NCI-H1436 treated with DMSO at 0.1 percent for 48 hours (cell line): ENCODE measurements at places on chromosomes 5 and 9.

DNA sequence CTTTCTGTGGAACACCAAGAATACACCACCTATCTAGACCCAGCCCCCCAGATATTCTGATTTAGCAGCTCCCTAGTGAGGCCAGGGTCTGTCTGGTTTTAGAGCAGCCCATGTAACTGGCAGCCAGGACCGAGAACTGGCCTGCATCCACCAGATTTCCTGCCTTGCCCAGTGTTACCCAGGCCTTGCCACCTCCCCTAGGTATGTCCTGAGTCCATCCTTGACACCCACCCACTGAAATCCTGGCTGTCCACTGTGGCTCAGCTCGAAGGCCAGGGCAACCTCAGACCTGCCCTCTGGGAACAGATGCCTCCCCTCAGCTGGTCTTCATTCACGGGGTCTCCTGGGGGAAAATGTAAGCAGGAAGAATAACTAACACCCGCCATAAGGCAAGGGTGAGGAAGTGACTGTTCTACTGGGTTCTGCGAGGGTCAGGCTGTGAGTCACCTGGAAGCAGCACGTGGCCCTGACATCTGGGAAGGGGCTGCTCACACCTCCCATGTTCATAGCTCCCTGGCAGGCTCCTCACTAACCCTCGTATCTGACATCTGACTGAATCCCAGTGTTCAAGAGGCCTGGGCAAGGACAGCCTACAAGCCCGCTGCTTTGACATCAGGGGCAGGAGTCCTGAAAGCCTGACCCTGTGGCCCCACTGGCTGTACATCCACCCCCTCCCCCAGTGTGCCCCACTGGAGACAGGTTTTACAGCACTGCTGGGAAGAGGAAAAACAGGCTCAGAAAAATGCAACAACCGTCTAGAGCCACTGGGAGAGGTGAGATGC is 72.7 kb downstream of the SEMA4D start:
- DNase-seq: no peak

DNA sequence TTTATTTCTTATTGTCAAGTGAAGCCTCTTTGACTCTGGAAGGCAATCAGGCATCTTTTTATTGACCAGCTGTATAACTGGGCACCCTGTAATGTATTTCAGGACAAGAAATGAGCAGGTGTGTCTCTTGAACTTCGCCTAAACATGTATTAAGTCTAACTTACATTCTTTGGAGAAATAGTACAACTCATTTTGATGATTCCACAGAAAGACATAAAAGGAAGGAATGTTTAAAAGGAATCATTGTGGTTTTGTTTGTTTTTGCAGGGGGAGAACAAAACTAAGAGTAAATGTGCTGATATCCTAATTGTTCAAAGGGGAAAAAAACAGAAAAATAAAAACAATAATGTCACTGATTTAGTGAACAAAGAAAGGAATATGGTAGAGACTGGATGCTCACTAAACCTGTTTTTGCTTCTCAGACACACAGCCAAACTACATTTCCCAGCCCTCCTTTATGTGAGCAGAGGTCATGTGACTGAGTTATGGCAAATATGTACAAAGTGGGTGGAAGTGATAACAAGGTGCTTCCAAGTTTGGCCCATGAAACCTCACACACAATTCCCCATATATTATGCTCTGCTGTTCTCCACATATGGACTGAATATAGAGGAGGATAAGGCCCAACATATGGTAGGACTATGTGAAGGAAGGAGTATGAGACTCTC is 150.6 kb upstream of the ACOT12 start:
- DNase-seq: no peak

DNA sequence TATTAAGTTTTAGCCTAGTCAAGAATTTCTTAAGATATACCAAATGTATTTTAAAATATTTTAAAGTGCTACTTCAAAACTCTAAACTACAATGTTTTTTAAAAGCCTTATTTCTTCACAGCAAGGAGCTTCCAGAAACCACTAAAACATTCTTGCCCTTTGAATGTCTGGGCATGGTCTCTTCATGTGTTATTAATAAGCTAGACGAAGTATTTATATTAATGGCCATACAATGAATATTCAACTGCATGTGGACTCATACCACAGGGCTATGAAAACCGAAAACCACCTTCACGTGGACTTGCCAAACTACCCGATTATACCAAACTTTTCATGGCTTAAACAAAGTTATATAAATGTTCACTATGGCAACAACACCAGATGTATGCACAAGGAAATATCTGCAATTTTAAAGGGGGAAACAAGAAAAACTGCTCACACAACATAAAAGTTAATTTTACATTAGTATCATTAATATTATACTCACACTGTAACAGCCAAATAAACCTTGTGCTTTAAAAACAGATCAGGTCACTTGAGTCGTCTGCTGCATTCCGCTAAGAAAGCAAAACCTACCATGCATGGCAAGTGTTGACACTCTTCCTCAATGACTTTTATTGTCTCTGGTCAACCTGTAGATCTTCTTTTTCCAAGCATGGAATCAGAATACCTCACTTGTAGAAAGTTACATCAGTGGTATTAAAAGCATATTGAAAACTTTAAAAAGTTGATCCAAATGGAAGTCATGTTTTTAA is 246.3 kb downstream of the BNC2 start:
- DNase-seq: no peak

- DNase-seq: no peak
Measured at GRCh38 chr5:177595026-177595585, 3.1 kb downstream of the TMED9 start.

- no peak for DNase-seq
Measured at GRCh38 chr5:53298841-53299240, 181.6 kb upstream of the FST start.

DNA sequence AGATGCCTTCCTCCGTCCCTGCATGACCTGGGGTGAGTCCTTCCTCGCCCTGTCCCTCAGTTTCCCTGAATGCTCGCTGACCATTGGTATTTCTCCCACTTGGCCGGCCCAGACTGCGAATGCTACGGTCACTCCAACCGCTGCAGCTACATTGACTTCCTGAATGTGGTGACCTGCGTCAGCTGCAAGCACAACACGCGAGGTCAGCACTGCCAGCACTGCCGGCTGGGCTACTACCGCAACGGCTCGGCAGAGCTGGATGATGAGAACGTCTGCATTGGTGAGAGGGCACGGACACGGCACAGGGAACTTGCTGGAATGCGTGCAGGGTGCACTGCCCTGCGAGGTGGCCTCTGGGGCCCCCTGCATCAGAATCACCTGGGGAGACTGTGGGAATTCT is 77.1 kb downstream of the NTNG2 start:
- DNase-seq: no peak

- no peak for DNase-seq
Measured at GRCh38 chr9:33435821-33436277, 11.5 kb downstream of the AQP3 start.
